ENCODE measurements at places on chromosomes 3 and 15. TPM values are rescaled to one million over a fixed set of nuclear protein-coding genes. Genes with fewer than 3 reads are reported as not detected.
A peak's percentile ranks its signal among the peaks of the same experiment; 100 is the strongest.

- no peak for DNase-seq
Measured at GRCh38 chr3:94070341-94070911, 7.6 kb downstream of the NSUN3 start.

Gene AADAC
- 0.13 TPM for polyA plus RNA-seq

GRCh38 chr3:172280406-172281051, 167.7 kb downstream of the GHSR start:
- peak; percentile 80 for DNase-seq

- DNase-seq = no peak
Measured at GRCh38 chr3:44048196-44048924, 193.3 kb upstream of the TOPAZ1 start.

- peak; percentile 48 for DNase-seq
Measured at GRCh38 chr15:82146990-82147461, 101.2 kb upstream of the MEX3B start.

Gene STARD9
- polyA plus RNA-seq = 27.8 TPM
